Type B pancreatic cell (in vitro differentiated cells): ENCODE measurements at places on chromosomes 13 and 19.

GRCh38 chr19:38733493-38734175 lies 10.6 kb downstream of the CAPN12 start:
- DNase-seq: no peak

GRCh38 chr13:112995395-112996191 lies 26.6 kb downstream of the MCF2L start:
- DNase-seq: no peak

DNA sequence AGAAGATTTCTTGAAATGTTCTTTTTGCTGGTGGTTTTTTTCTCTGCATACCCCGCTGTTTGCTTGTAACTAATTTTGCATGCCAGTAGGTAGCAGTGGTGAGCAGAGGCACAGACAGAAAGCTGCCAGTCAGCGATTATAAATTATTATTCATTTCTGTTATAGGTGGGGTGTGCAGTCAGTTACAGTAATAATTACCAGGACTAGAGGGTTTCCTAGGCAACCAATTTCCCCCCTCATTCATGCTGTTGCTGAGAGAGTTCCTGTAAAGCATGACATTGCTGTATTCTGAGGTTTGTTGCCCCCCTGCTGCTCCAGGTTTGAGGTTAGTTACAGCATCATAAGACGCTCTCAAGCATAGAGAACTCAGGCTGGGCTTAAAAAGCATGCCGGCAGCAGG lies 104.5 kb downstream of the URI1 start:
- DNase-seq: no peak

DNA sequence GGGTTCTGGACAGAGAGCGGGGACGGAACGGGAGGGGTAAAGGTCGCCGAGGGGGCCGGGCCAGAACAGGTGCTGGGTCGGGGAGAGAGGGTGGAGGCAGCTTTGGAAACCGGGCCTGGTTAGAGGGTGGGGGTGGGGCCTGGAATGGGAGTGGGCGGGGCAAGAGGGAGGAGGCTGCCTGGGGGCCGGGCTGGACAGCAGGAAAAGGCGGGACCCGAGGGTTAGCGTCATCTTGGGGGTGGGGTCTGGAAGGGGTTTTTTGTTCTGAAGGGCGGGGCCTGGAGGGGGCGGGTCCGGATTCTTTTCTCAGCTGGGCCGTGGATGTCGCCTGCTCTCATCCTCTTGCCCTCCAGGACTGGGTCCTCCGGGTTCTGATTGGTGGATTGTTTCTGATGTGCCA lies 4.3 kb upstream of the ZNF813 start:
- no peak for DNase-seq

- no peak for DNase-seq
These were observed 187.1 kb downstream of the KATNAL1 start for GRCh38 chr13:30120133-30120822.

GRCh38 chr19:45446295-45446694 lies 21.5 kb upstream of the FOSB start:
- DNase-seq: no peak

DNA sequence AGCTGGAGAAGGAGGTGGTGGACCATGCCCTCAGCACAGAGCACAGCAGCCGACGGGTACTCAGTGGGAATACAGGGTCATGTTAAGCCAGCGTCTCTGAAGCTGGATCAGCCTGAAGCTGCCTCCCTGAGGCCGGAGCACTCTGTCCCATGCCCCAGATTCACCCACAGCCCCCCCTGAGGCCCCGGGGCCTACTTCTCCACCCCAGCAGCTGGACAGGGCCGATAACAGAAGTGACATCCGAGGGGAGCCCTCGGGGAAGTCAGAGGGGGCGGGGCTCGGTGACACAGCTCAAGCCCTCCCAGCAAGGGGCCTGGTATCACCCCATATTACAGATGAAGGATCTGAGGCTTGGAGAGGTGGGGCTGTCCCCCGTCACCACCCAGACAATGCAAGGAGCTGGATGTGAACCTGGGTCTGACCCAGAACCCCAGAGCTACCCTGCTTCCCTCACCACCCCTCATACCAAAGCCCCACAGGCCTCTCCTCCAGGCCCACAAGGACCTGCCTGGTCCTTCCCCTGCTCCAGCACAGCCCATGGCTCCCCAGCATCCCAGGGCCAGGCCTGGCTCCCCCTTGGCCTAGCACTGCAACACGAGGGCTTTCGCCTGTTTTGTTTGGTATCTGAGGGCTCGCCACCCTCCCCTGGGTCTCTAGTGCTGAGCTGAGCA lies 5.7 kb downstream of the R3HDM4 start:
- no peak for DNase-seq

GRCh38 chr19:35812220-35813042 lies at the start of gene PRODH2:
Gene PRODH2, minus strand, starts transcription at chr19:35812845. Its CDS starts 40 bp downstream, at chr19:35812805.
- DNase-seq: no peak

DNA sequence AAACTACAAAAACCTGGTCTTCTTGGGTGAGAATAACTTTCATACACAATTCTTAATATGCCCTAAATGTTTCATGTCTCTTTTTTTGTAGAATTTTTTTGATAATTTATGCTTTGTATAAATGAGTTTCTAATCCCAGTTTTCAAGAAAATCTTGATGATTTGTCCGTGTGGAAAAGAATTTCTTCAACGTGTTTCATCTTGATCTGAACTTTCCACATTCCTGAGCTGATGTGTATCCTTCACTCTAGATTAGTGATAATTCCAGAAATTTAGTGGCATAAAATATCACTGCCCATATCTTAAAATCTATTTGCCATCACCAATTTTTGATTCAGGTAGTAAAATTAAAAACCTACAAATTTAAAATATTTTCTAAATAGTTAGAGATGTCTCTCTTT lies 24.6 kb downstream of the ZNF431 start:
- no peak for DNase-seq

- DNase-seq: no peak
These were observed 358.1 kb downstream of the OXGR1 start for GRCh38 chr13:96636001-96636709.

DNA sequence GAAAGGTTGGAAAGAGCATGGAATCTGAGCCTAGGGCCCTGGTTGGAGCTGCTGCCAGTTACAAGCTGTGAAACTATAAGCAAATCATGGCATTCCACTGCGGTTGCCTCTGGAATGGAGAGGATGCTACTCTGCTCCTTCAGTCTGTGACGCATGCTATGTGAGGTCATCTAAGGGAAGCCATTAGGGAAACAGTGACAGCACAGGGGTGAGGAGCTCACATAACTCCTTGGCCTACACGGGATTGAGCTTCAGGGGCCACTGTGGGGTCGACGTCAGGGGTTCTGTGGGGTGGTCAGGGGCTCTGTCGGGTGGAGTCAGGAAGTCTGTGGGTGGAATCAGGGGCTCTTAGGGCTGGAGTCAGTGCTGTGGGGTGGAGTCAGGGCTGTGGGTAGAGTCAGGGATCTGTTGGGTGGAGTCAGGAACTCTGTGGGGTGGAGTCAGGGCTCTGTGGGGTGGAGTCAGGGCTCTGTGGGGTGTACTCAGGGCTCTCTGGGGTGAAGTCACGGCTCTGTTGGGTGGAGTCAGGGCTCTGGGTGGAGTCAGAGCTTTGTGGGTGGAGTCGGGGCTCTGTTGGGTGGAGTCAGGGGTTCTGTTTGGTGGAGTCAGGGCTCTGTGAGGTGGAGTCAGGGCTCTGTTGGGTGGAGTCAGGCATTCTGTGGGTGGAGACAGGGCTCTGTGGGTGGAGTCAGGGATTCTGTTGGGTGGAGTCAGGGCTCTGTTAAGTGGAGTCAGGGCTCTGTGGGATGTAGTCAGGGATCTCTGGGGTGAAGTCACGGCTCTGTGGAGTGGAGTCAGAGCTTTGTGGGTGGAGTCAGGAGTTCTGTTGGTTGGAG lies 35.8 kb upstream of the MEDAG start:
- DNase-seq: no peak

DNA sequence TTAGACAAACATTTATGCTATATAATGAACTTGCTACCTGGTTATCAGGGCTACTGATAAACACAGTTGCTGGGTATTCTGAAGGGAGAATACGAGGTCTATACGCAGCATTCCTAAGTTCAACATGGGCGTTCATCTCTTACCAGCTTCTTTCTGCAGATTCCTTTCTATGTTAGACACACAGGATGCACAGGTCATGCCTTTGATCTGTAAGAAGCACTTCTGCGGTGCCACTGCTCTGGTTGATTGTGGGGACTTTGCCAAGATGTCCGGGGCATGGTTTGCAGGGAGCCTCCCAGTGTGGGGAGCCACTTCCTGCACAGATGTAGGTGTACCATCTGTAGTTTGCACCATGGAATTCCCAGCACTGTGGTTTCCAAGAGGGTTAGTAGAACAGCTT lies 40.9 kb downstream of the ATP7B start:
- DNase-seq: no peak

DNA sequence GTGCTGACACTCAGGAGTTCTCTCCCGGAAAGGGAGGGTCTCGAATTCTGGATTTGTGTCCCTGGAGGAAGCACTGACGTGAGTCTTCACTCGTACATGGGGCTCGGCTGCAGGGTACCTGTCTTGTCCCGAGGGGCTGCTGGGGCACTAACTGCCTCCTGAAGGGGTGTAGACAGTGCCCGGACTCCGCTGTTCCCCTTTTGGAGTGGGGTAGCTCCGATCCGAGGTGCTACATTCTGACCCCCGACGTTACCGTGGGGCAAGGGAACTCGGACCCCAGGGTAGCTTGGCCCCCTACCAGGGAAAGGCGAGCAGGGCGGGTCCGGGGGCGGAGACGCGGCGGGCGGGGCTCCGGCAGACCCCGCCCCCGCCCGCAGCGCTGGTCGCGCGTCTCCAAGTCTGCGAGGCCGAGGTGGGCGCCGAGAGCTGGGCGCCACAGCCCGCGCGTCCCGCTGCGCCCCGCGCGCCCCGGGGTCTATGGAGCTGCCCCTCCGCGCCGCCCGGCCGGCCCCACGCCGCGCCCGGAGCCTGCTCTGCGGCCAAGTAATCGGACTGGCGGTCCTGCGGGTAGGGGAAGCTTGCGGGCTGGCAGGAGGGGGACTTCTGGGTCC lies at the start of gene NPAS1:
Gene NPAS1 (plus strand): TSS at position 407 of the 611 bp plus-strand sequence. CDS start 1,211 bp downstream, outside the sequence.
- DNase-seq: no peak

DNA sequence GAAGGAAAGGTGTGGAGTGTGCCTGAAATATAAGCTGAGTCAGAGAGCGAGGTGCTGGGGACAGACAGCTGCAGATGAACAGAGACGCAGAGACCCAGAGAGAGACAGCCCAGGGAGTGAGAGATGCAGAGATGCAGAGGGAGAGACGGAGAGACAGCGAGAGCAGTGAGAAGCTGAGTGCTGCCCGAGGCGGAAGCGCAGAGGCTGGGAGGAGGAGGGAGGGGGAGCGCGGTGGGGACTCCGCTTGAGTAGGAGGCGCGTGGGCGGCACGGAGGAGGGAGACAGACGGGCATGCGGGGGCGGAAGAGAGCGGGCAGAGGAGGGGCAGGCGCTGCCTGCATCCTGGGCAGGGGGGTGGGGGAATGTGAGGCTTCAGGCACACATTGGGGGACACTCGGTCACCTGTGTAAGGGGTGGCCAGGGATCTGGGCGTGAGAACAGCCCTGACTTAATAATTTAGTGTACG lies 25.7 kb downstream of the SLC8A2 start:
- no peak for DNase-seq

DNA sequence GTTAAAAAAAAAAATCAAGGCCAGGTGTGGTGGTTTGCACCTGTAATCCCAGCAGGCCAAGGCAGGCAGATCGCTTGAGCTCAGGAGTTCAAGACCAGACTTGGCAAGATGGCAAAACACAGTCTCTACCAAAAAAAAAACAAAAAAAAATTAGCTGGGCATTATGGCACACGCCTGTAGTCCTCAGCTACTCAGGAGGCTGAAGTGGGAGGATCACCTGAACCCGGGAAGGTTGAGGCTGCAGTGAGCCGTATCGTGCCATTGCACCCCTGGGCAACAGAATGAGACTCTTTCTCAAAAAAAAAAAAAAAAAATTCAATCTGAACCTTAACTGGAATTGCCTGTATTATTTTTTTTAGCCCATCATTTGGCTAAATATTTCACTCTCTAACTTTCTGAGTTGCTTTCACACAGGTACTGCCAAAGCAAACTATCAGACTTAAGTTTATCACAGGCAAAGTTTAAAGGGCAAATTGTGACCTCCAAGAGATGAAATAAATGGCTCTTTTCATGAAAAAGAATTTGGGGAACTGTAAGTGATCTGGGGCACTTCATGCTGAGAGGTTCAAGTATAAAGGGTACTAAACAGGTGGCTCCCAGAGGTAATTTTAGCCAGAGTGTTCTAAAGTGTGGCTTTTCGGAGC lies 14.7 kb upstream of the SLC25A30 start:
- DNase-seq: no peak

GRCh38 chr19:18392926-18393325 lies 4.5 kb downstream of the LRRC25 start:
- no peak for DNase-seq

DNA sequence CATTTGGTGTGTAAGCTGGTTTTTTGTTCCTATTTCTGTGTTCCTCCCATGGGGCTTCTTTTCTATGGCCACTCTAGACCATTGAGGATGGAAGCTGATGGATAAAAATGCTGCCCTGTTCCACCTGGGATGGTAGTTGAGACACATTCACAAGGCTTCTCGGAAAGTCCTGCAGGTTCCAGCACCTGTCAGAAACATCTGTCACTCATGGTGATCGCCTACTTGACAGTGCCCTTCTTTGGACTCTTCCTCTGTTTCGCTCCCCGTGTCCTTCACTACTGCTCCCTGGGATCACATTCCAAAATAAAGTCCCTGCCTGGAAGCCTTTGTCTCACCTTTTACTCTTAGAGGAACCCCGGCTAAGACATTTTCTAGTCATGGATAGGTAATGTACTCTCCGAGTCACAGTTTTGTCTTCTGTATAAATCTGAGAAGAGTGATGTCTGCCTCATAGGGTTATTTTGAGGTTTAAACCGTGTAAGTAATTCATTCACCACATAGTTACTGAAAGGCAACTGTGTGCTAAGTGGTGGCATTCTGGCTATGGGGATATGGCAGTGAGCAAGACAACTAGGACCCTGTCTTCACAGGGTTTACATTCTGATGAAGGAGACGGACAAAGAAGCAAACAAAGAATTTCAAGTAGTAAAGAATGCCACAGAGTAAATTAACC lies 21.0 kb downstream of the UBAC2 start:
- no peak for DNase-seq

GRCh38 chr19:49557641-49558325 lies 22.6 kb downstream of the NOSIP start:
- no peak for DNase-seq

DNA sequence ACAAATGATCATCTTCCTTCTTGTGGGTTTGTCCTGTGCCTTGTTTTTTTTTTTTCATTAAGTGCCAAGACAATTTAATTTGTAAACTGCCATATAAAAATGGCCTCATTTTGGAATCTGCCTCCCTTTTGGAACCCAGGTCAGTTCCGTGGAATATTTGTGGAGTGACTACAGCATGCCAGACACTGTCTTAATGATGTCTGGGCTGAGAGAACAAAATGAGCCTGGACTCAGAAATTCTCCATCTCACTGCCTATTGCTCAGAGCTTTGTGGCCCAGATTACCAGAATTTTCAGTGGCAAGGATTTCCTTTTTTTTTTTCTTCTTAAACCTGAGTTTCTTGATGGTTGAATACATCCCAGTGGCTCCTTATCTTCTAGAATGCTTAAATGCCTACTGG lies 340.6 kb downstream of the ENOX1 start:
- DNase-seq: no peak

DNA sequence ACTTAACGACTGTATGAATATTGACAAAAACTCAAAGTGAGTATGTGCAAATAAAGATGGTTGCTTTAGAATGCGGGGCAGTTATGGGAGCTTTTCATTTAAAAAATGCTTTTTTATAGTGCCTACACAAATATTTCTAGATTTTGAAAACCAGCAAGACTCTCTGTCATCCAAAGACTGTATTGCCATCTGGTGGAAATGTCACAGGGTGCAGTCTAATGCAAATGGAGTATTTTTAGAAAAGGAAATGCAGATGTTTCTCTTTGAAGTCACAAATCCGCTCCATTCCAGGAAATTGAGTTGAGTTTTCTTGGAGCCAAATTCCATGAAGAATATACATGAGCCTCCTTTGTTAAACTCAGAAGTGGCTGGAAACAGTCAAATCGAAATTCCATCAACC lies 2.3 kb upstream of the C1QTNF9B start:
- DNase-seq: no peak
